ENCODE measurements at places on chromosomes 3 and 15. TPM values are rescaled to one million over a fixed set of nuclear protein-coding genes. Genes with fewer than 3 reads are reported as not detected.

DNA sequence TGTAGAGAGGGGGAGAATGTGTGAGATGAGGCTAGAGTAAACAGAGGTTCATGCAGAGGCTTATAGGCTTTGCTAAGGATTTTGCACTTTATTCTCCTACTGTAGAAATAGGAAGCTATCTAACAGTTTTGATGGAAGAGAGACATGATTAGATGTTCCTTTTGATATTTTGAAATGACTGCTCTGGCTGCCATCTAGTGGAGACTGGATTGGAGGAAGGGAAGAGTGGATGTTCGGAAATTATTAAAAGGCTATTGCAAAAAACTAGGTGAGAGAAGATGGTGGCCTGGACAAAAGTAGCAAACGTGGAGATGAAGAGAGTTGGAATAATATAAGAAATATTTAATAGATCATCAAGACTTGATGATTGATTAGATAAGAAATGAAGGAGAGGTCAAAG lies 42.2 kb downstream of the SYN2 start:
- no peak for DNase-seq

DNA sequence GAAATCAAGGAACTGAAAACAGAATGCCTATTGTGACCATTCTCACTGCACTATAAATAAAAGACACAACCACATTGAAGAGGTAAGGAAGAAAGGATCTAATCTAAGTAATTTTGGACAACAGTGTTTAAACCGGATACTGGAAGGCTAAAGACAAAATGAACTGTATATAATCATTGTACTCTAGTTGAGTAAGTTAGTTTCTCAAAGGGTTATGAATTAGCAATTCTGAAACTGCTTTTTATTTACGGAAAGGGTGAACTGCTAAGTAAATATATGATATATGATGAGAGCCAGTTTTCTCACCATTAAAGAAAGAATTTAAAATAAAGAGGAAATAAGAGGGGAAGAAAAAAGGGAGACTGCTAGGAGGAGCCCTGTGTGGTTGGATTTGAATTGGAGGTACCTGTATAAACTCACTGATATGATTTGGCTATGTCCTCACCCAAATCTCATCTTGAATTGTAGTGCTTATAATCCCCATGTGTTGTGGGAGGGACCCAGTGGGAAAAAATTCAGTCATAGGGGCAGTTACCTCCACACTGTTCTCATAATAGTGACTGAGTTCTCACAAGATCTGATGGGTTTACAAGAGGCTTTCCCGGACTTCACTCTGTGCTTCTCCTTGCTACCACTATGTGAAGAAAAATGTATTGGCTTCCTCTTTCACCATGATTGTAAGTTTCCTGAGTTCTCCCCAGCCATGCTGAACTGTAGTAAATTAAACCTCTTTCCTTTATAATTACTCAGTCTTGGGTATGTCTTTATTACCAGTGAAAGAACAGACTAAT lies 607.7 kb downstream of the PYDC2 start:
- DNase-seq = no peak

GRCh38 chr3:111924283-111924682 lies 54.5 kb upstream of the ABHD10 start:
- no peak for DNase-seq

GRCh38 chr3:8445861-8446260 lies 55.8 kb upstream of the LMCD1 start:
- DNase-seq = no peak

GRCh38 chr15:70152070-70152480 lies 54.4 kb upstream of the TLE3 start:
- no peak for DNase-seq

DNA sequence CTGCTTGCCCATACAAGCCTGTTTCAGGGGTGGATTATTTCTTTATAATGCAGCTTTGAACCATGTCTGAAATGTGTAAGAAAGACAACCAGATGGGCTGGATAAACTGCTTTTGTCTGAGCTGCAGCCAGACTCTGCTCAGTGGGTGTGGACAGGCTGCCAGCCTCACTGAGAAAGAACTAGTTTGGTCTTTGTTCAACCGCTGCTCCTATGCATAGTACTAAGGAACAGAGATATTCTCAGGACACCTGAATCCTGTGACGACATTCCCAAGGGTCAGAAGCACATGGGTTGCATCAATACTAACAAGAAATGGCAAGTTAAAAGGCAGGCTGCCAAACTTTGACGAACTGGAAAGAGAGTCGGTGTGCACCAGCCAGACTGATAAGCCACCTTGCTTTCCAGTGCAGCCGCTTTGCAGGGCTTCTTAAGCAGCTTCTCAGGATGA lies 57.2 kb downstream of the PLD1 start:
- no peak for DNase-seq

DNA sequence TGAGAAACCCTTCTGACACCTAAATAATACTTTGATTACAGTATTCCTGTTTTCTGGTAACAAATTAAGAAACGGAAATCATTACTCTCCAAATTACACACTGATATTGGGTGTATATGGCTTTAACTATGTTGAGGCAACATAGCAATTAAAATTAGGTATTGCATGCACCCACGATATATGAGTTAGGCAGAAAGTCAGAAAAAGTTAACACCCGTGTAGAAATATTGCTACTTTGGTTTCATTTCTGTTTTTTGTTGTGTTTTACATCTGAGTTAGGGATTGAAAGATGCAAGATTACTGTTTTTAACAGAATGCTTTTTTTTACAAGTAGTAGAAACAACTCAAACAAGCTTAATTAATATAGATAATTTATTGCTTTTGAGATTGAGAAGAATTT lies 327.8 kb downstream of the GBE1 start:
- DNase-seq = no peak

DNA sequence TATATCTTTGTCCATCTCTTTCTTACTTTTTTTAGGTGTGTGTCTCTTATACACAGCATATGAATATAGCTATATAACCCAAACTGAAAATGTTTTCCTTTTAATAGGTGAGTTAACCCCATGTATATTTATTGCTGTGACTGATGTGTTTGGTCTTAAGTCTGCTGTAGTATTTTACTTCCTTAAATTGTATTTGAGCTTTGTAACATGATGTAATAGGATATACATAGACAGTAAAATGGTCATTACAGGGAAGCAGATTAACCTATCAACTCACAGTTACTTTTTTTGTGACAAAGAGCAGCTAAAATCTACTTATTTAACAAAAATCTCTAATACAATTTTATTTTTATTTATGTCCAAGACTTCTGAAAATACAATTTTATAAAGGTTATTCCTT lies 51.8 kb upstream of the CDAN1 start:
- no peak for DNase-seq

EXD1 gene
- not detected for total RNA-seq

MCF2L2 gene
- 1.8 TPM for total RNA-seq

Measured in activated B cell treated with CpG ODN at 0.5 μM for 24 hours (primary cell).